ENCODE measurements at places on chromosomes 7 and 10. TPM values are rescaled to one million over a fixed set of nuclear protein-coding genes. Genes with fewer than 3 reads are reported as not detected.

Gene NUP42
- polyA plus RNA-seq, result 31.1 TPM

Gene PTN
- polyA plus RNA-seq, result 11.6 TPM

Gene SRRM3
- 43.3 TPM for polyA plus RNA-seq

Gene PDE1C
- polyA plus RNA-seq, result 1.5 TPM

Gene CHN2
- polyA plus RNA-seq, result 5.2 TPM

Gene WEE2
- 0.03 TPM for polyA plus RNA-seq
